Nucleus accumbens (tissue), 56 donors: ENCODE measurements at places on chromosomes 16 and 17.

GRCh38 chr17:60345233-60345632 lies 46.7 kb downstream of the USP32 start:
- DNase-seq = no peak

DNA sequence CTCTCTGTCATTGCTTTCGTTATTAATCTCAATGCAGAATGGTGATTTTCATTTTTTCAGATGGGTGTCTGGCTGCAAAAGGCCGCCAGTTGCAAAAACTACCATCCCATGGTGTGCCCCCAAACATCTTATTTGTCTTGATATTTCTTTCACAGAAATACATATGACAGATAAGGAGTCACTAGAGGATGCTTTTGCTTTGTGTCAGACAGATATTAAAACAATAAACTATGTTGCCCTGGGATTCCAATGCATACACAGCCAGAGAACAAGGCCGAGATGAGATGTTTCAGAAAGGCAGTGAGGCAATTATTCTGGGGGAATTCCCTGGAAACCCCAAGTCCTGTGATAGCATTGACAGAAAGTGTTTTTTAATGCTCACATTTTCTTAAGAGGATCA lies 307.7 kb downstream of the RBFOX1 start:
- no peak for DNase-seq

GRCh38 chr17:36665417-36665816 lies 64.0 kb downstream of the MRM1 start:
- no peak for DNase-seq

- no peak for DNase-seq
Observed at GRCh38 chr17:16448490-16448889, 33.1 kb downstream of the TRPV2 start.

DNA sequence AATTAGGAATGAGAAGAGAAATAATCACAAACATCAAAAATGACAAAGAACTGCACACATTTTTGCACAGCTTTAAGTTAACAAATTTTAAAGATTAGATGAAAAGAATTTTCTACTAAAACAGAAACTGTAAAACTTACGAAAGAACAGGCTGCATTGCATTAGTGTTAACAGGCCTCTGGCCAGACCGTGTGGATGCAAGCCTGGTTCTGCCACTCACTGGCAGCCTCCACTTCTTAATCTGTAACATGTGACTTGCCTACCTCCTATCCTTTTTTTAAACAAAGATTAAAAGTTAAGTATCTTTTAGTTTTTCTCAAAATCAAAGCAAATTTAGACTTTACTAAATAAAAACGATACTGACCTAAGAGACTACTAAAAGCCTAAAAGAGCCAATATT lies 37.5 kb downstream of the CREBBP start:
- no peak for DNase-seq

- no peak for DNase-seq
Observed at GRCh38 chr17:57767561-57767960, 22.5 kb upstream of the CCDC182 start.

DNA sequence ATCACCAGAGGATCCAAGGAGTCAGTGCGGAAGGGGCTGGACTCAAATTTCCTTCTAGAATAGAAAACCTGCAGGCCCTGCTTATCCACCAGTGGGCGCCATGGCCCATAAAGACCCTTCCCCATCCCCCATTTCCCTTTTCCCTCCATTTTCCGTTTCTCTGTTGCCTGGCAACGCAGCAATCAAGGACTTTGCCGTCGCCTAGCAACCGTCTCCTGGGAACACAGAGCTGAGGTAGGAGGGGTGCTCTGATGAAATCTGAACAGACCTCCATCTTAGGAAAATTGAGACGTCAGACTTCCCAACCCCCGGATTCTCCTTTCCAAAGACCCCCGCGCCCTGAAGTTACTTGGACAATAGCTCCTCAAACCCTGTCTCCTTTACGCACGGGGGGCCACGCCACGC lies 5.7 kb downstream of the DLG4 start:
- DNase-seq = peak; percentile 75

- no peak for DNase-seq
Observed at GRCh38 chr17:41629826-41630670, 5.7 kb upstream of the KRT17 start.

DNA sequence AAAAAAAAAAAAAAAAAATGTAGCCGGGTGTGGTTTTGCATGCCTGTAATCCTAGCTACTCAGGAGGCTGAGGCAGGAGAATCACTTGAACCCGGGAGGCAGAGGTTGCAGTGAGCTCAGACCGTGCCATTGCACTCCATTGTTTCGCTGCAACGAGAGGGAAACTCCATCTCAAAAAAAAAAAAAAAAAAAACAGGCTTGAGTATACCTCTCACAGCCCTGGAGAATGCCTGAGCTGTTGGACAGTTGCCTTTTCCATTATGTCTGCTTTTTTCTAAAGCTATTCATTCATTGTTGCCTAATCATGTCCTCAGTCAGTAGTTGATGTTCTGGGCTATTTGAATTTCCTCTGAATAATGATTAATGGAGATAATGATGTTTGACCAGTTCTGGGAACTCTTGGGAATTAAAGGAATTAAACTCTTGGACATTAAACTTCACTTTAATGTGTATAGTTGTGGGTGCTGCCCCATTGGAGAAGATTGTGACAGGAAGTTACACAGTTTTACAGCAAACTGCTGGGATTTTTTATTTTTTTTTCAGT lies 11.8 kb downstream of the HMOX2 start:
- no peak for DNase-seq

DNA sequence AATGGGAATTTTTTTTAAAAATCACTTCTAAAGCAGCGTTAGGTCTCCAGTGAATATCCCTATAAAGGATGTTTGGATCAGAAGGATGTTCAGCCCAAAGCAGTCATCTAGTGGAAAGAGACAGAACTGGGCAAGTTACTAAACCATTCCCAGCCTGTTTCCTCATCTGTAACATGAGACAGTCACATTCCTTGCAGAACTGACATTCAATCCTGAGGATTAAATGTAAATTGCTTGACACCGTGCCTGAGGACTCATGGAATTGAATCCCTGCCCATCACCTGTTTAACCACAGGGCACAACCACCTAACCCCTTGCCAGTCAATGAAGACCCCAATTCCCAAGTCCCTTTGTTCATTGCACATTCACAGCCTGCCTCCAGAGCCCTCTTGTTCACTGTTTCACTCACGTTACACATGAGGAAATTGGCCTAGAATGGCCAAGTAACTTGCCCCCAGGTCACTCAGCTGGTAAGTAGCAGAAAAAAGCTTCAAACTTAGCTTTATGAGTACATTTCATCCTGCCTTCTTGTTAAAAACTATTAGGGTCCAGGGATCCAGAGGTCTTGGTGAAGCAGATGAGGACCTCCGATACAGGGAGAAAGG lies 1.4 kb downstream of the CMTM2 start:
- DNase-seq = no peak
